BJ (cell line): ENCODE measurements at places on chromosomes 1 and 21. TPM values are rescaled to one million over a fixed set of nuclear protein-coding genes. Genes with fewer than 3 reads are reported as not detected.

The TARBP1 gene
- polyA plus RNA-seq = 7.4 and 11.7 TPM in 2 replicates

The PADI2 gene
- 0.10 and 0.15 TPM in 2 replicates for polyA plus RNA-seq

The DLGAP3 gene
- not detected in 2 replicates for polyA plus RNA-seq

The TFF3 gene
- polyA plus RNA-seq = not detected in 2 replicates

The TMEM52 gene
- 0.28 and 1.0 TPM in 2 replicates for polyA plus RNA-seq

The CFHR1 gene
- polyA plus RNA-seq = 0.26 and 0.33 TPM in 2 replicates

The TDRD10 gene
- not detected in 2 replicates for polyA plus RNA-seq

The NRAS gene
- polyA plus RNA-seq = 19.1 and 38.3 TPM in 2 replicates

The ZNF695 gene
- 0.76 and 1.0 TPM in 2 replicates for polyA plus RNA-seq

The C1orf116 gene
- not detected in 2 replicates for polyA plus RNA-seq

The C1orf141 gene
- not detected in 2 replicates for polyA plus RNA-seq

The RCSD1 gene
- not detected in 2 replicates for polyA plus RNA-seq

The LCE6A gene
- not detected in 2 replicates for polyA plus RNA-seq

The DARS2 gene
- polyA plus RNA-seq = 15.8 and 24.3 TPM in 2 replicates
